ENCODE measurements at places on chromosomes 6 and 20.

GRCh38 chr20:54254596-54254995, 46.7 kb downstream of the PFDN4 start:
- DNase-seq: no peak

GRCh38 chr6:656460-657252, at the start of gene HUS1B:
TSS of gene HUS1B (minus strand) at chr6:657100. CDS start at chr6:656944, 156 bp downstream.
- no peak for DNase-seq

- DNase-seq: no peak
These were observed at the start of gene LAMA4 for GRCh38 chr6:112253841-112254816. TSS of gene LAMA4 (minus strand) at chr6:112254567. CDS start at chr6:112254150, 417 bp downstream.

DNA sequence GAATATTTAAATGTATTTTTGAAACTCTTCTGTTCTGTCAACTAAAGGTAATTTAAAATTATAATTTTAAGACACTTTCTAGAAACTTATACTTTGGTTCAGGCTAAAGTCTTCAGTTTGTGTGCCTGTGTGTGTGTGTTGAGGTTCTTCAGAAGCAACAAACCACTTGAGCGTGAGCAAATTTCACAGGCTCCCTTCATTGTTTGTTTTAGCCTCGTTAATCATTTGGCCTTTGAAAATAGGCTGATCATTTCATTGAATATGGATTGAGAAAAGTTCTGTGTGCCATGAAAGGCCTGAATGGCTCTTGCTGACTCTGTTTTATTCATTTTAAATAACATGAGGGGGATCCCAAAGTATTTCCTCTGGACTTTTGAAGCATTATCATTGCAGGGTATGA, 420.1 kb downstream of the CDKAL1 start:
- DNase-seq: no peak

GRCh38 chr6:142694054-142694453, 250.9 kb downstream of the HIVEP2 start:
- DNase-seq: no peak

DNA sequence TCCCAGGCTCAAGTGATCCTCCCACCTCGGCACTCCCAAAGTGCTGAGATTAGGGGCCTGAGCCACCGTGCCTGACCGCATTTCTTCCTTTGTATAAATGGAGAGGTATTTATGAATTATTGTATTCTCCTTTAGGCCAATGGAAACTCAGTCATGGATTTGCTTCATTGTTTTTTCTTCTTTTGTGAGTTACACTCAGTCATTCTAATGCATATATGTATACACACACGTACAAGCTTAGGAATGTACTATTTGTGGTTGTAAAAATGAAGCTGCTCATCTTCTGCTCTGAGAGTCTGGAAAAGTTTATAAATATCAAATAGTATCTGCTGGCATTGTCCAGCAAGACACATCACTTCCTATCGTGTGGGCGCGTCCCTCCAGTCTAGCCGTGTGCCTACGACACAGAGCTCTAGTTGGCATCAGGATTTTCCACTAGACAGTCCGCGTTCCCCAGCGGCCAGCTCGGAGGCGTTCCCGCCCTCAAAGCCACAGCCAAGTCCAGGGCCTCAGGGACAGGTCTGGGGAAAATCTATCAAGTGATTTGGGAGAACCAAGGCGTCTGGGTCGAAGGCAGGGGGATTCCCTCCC, 215.2 kb downstream of the NFATC2 start:
- DNase-seq: no peak

DNA sequence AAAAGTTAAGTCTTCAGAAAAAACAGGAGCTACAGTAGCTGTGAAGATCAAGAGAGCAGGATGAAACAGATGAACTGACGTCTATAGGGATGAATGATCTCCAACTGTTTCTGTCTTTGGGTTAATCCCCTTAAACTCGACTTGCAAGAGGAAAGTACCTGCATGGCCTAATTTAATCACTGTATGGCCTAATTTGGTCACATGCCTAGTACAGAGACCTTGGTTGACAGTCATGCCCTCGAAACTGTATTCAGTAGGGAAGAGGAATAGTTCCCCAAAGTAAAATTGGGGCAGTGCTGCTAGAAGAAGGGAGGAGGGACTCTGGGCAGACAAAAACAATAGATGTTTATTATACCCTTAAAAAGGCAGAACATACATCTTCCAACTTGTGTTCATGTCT, 10.0 kb upstream of the SMAP1 start:
- DNase-seq: no peak

DNA sequence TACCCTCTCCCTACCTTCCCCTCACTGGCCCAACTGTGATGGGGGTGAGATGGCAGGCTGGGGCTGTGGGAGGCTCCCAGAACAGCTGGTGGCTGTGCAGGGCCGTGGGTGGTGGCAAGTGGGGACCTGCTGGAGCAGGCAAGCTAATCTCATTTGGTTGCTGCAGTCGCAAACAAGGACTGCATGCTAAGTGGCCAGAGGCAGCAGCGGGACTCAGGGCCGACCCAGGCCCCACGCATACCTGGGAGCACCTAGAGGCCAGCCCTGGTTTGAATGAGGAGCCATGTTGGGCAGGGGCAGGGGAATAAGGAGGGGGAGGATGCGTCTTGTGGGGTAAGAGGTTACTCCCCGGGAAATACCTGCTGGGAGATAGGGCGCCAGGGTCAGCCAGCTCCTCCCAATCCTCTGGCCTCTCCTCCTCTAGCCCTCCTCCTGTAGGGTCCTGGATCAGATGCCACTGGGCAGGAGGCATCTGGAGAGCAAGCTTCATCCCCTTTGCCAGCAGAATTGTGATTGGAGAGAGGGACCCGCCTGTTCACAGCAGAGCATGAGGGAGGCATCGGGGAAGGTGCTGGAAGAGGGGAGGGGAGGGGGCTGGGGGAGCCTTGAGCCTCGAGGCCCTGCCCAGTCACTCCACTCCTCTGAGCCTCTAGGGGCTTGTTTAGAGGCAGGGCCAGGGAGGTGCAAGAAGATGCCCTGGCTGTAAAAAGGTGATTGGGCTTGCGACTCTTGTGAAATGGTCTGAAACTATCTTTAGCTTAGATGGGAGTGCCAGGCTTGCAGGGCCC, 24.3 kb upstream of the CDH22 start:
- DNase-seq: no peak

GRCh38 chr6:56730663-56731529, 88.2 kb upstream of the DST start:
- DNase-seq: no peak

GRCh38 chr6:80527552-80528052, 421.1 kb downstream of the BCKDHB start:
- no peak for DNase-seq

DNA sequence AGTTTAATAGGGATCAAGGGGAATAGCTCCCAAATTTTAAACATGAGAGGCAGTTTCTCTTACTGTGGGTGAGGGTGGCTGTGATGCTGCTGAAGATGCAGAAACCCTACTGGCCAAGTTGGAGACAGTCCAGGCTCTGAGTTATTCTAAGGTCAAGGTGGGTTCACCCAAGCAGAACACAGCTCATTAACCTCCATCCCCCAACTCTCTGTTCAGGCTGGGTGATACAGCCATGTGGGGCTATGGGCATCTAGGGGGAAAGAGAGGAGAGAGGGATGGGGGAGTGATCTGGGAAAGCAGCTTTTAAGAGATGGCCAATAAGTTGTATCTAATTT, 18.9 kb upstream of the TRAM2 start:
- no peak for DNase-seq

DNA sequence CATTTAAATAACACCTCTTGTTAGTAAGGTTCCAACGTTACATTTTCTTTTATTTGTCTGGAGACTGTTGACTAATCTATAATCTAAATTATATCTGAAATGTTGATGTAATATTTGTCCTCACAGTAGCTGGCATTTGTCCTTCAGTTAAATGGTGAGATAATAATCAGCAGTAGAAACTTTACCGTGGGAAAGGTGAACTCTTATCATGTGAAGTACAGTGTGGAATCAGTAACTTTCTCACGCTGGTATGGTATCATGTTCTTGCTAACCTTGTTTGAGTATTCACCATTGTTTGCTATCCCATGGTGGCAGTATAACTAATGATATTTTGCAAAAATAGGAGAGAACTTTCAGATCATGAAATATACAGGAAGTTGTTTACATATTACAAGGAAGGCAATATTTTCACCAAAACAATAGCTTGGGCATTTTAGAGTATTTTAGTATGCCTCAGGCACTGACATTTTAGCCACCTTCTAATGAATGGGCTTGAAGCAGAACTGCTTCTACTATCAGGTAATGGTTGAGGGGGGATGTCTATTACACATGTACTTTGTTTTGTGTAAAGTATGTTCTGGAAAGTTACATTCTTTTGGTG, 4.8 kb downstream of the GMNN start:
- DNase-seq: no peak

DNA sequence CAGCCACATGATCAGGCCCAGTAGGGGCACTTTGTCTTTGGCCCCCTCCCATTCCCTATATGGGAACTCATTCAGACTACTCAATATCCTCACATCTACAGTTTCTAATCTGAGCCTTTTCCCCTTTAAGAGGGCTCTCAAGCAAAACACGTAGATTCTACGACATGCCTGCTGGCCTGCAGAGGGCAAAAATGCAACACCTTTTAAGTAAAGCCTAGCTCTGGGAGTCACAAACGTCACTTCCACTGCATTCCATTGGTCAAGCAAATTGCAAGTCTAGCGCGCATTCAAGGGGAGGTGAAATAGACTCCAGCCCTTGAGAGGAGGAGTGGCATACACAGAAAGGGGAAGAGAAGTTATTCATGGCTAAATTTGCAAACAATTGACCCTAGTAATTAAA, 70.6 kb downstream of the CDC40 start:
- DNase-seq: no peak

- DNase-seq: no peak
These were observed 222.8 kb downstream of the CDH26 start for GRCh38 chr20:60180986-60181385.

GRCh38 chr6:139858429-139858828, 484.0 kb upstream of the CITED2 start:
- DNase-seq: no peak

DNA sequence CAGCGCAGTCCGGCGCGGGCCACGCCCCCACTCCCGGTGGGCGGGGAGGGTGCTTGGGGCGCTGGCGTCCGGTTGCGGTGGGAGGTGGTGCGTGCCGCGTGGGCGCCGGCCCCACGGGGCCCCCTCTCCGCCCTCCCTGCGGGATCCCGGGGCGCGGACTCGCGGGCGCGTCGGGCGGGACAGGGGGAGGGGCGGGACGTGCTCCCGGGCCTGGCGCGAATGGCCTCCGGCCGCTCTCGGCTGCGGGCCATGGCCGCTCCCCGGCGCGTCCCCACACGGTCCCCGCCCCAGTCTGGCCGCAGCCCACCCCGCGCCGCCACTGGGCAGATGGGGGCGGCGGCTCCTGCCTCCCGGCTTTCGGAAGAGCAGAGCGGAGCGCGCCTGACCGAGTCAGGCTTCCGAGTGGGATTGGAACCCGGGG, 771 bp upstream of the PPP1R3G start:
- DNase-seq: no peak

- no peak for DNase-seq
These were observed 105.7 kb downstream of the SNAP25 start for GRCh38 chr20:10324198-10324847.

GRCh38 chr6:148713921-148714320, 32.9 kb upstream of the UST start:
- DNase-seq: no peak

DNA sequence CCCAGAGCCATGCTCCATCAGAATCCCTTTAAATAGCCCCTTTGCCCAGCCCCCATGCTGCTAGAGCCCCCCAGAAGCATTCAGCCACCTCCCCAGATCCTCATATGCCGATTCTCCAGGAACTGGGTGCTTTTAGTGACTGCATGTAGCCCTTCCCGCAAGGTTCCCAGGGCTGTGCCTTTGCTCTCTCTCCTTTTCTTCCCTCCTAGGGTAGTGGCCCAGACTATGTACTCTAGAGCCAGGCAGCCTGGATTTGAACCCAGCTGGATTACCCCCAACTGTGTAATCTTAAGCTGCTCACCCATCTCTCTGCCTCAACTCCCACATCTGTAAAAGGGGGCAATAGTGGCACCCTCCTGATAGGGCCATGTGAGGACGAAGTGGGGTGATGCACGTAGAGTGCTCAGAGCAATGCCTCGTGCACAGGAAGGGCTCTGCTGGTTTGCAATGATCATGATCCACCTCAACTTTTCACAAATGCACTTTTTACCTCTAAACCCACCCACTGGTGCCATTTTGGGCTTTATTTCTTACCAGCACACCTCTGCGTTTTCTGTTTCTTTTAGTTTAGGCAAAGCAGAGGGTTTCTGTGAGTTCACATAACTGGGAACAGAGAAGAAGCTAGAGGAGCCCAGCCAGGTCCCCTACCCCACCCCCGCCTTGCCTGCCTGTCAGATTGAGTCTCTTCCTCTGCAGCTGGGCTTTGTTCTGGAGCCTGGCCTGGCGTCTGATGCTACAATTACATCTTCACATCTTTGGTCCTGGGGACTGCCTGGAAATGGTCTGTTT, 396.5 kb downstream of the RNGTT start:
- no peak for DNase-seq

- no peak for DNase-seq
These were observed 3.2 kb upstream of the TGM3 start for GRCh38 chr20:2292416-2293110.

DNA sequence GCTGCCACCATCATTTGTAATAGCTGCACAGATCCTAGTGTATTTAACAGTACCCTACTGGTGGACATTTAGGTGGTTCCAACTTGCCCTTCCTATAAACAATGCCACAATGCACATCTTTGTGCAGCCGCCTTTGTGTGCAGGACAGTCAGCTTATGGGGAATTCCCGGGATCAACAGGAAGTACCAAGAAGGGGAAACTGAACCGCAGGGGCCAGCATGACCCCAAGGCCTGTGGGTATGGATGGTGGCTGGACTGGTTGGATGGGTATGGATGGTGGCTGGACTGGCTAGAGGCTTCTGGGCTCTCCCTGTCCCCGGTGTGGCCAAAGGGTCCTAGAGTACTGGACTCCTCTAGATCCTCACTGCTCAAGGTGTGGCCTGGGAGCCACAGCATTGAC, 46.7 kb downstream of the CEBPB start:
- no peak for DNase-seq

DNA sequence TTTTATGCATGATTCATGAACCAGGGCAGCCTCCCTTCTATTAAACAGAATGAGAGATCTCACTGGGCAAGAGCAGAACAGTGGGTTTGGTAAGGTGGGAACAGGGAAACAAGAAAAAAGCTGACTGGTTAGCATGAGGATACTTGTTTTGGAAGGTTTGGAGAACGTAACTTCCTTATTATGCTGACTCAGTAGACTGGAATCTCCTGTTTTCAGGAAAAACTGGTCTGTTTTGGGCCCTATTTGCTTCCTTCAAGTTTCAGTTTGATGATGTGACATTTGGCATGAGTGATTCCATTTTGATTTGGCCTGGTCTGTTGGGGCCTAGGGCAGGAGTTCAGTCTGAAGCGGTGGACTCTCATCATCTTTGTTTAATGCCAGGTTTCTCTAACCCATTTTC, 172.0 kb downstream of the MYLK4 start:
- DNase-seq: no peak

DNA sequence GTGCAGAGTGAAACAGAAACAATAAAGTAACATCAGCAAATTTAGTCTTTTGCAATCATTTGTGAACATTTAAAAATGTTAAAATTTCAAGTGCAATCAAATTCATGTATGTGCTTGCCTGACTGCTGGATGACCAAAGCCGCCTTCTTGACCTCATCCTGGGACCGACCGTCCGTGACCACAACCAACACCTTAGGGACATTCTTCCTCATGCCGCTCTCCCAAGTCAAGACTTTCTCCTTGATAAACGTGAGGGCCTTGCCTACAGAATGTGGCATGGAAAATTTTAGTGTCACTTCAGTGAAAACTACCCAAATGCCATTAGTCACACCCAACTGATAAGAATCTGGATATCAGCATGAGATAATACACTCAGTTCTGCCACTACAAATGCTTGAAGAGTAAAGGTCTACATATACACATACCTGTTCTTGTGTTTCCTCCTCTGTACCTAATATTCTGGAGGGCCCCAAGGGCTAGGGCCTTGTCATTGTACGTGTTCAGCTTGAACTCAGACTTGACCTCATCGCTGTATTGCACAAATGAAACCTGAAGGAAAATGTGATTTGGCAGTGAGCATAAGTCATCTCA, 86.8 kb downstream of the COL12A1 start:
- no peak for DNase-seq
